ENCODE measurements at places on chromosomes 2 and 18. TPM values are rescaled to one million over a fixed set of nuclear protein-coding genes. Genes with fewer than 3 reads are reported as not detected.

MATN3 gene
- 2.2 TPM for total RNA-seq

SLC38A11 gene
- total RNA-seq, result 2.4 TPM

BCL2 gene
- total RNA-seq, result 13.3 TPM

DNAH7 gene
- 5.5 TPM for total RNA-seq

PCARE gene
- total RNA-seq, result not detected

ONECUT2 gene
- total RNA-seq, result 0.03 TPM

BMP10 gene
- total RNA-seq, result not detected

DNA sequence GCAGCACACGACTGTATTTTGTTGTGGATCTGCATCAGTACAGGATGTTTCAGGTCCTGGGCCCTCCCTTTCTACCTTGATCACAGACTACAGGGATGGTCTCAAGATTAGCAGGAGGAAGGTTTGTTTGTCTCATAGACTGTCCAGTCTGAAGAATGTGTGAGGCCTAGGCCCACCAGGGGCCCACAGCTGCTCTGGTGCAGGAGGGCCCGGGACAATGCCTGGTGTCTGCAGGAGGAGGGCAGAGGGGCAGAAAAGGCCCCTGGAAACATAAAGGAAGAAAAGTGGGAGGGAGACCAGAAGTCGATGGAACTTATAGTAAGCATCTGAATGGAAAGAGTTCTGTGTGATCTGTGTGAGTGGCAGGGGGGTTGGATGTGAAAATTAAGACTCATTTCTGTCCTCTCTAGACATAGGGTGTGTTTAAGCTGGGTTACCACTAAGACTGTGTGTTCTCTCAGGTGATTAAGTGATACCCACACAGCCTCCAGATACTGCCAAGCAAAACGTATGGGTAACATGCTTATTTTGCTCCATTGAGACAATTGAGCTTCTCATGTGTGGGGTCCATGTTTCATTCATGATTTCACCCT, 33.4 kb upstream of the LPIN2 start:
- DNase-seq, result no peak

DNA sequence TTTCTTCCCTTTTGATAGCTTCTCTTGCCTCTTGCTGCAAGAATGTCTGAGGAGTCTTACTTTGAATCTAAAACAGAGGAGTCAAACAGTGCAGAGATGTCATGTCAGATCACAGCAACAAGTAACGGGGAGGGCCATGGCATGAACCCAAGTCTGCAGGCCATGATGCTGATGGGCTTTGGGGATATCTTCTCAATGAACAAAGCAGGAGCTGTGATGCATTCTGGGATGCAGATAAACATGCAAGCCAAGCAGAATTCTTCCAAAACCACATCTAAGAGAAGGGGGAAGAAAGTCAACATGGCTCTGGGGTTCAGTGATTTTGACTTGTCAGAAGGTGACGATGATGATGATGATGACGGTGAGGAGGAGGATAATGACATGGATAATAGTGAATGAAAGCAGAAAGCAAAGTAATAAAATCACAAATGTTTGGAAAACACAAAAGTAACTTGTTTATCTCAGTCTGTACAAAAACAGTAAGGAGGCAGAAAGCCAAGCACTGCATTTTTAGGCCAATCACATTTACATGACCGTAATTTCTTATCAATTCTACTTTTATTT, 133.5 kb upstream of the CDCA7 start:
- DNase-seq, result no peak

GRCh38 chr2:64485961-64486360, 32.0 kb downstream of the LGALSL start:
- DNase-seq, result no peak

- no peak for DNase-seq
Observed at GRCh38 chr2:227816507-227817294, 3.1 kb downstream of the CCL20 start.

- peak; percentile 20 for DNase-seq
Observed at GRCh38 chr2:64626146-64626809, 27.4 kb downstream of the SERTAD2 start.

GRCh38 chr2:196725218-196725617, 74.3 kb downstream of the GTF3C3 start:
- no peak for DNase-seq

DNA sequence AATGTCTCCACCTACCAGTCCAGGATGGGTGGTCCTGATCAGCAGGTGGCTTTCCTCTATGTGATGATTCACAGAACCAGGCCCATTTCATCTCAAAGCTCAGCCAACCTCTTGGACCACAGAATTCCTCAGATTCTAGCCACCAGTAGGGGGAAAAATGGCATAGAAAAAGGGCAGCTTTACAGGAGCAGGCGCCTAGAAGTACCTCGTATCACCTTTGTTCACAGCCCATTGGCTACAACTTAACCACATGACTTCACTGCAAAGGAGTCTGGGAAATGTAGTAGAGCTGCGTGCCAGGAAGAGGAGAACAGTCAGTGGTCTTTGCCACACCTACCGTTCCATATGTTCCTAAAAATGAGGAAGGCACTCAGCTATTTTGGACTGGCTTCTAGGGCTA, 62.8 kb upstream of the DTNA start:
- DNase-seq, result no peak

GRCh38 chr18:23573626-23574431, 12.5 kb downstream of the NPC1 start:
- no peak for DNase-seq

DNA sequence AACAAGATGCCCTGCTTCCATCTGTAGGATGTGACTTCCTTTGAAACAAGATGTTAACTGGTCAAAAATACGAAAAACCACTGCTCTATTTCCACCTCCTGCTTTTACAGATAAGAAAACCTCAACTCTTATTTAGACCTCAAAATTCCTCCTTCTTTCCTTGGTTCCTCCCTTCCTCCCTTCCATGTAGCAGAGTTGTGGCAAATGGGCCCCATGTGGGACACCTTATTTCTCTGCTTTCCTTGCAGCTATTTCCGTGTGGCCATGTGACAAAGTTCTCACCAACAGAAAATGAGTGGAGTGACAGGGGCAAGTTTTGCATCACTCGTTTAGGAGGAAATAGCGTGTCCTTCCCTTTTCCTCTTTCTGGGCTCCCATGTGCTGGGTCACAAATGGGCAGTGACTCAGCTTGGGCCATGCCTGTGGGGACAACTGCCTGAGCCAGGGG, 69.4 kb upstream of the SMAD2 start:
- DNase-seq, result no peak

GRCh38 chr2:118696786-118697465, 150.5 kb downstream of the EN1 start:
- peak; percentile 9 for DNase-seq

DNA sequence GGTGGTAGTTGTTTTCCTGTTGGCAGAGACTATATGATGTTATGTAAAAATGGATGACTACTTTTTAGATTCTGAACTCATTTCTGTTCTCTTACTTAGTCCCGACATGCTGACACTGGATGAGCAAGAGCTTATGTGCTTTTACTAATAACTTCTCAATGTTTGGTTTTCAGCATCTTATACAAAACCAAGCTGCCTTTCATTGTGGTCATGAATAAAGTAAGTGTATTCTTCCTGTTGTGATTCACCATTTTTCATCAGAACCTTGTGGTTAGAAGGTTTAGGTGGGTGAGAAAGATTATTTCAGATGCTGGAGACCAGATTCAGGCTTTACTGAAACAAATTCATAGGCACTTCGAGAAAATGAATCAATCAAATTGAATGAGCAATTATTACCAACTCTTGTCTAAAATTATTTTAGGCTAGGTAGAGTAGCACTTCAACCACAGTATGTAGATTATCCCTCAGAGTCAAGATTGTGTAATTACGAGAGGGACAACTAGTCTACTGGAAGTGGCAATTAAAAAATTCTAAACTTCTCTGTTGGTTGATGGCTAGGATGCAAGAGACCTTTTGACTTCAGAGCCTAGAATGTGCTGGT, 9.3 kb downstream of the GPN1 start:
- DNase-seq, result no peak

GRCh38 chr2:101119431-101119830, 31.8 kb downstream of the TBC1D8 start:
- no peak for DNase-seq

DNA sequence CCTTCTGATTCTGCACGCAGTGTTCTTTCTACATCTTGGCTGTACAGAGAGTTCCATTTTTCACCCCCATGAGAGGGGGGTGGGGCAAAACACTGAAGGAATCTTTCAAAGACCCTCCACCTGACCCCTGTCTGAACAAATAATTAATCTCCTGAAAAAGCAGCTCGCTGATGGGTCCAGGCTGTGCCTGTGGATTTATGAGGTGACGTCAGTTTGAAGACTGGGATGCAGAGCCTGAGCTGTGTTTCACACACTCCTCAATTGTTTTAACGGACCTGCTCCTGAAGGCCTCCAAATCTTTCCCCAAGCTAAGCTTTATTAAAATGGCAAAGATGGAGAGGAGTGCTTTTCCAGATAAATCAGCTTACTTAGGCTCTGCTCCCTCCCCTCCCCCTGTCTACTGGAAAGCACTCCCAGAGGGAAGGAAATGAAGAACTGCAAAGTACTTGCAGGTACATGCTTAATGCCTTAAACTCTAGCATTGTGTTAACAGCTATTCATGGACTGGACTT, 390.2 kb upstream of the TNP1 start:
- peak; percentile 68 for DNase-seq

DNA sequence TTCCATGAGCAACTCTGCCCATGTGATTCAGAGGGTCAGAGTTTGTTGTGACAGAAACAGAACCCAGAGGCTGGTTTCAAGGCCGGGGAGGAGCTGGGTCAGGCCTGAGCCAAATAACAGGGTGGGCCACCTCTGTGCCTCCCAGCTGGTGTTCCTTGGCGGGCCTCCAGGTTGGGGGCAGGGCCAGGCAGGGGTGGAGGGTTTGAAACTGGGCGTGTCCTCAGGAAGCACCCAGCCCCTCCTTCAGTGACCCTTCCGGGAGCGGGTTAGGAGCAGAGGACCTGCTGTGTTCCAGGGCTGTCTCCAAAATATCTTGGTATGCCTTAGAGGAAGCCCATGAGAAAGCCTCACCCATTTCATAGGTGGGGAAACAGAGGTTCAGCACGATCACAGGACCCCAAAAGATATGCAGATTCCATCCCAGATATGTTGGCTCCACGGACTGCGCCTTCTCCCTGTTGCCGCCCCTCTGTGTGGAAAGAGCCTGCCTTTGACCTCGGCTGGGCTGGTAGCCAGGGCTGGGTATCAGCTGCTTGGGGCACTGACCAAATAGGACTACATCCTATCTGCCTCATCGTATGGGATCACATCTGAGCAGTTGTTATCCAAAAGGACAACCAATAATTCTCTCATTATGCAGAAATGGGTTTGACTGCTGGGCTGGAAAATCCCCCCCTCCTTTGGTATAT, 74.8 kb upstream of the GLI2 start:
- DNase-seq, result no peak

DNA sequence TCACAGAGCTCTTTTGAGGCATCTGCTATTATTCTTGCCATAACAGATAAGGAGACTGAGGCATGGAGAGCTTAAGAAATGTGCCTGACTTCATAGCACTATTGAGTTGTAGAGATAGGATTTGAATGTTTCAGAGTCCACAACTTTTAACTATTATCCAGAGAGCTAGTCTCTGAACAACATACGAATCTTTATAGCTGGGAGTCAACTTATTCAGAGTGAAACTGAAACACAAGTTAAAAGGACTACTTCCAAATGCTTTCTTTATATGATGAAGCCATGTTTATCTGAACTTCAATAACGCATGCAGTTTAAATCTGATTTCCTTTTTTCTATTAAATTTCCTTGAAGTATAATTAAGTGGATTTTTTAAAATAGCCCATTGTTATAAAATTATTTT, 268.8 kb downstream of the IKZF2 start:
- no peak for DNase-seq

DNA sequence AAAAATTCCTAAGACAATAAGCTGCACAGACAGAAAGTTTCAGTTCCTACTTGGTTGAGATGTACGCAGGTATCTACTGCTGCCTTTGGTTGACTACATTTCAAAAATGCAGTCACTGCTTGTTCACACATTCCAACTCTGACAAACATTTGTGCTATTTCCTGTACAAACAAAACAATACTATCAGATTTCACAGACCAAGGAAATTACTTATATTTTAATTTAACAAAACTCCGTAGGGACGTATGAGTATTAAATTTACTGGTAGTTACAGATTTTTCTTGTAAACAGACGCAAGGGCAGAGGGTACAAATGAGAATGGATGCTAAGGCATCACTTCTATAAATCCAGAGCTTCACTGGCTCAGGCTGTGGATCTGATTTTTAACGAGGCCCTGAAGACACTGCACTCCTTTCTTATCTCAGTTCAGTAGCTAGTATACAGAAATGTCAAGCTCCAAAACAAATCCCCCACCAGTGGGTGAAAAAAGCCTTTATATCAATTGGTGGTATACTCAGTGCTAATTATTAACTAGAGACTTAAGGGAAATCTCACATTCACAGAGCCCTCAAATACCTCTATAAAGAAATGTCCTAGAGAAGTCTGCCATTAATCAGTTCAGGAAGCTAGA, 31.7 kb upstream of the TTC32 start:
- DNase-seq, result no peak

DNA sequence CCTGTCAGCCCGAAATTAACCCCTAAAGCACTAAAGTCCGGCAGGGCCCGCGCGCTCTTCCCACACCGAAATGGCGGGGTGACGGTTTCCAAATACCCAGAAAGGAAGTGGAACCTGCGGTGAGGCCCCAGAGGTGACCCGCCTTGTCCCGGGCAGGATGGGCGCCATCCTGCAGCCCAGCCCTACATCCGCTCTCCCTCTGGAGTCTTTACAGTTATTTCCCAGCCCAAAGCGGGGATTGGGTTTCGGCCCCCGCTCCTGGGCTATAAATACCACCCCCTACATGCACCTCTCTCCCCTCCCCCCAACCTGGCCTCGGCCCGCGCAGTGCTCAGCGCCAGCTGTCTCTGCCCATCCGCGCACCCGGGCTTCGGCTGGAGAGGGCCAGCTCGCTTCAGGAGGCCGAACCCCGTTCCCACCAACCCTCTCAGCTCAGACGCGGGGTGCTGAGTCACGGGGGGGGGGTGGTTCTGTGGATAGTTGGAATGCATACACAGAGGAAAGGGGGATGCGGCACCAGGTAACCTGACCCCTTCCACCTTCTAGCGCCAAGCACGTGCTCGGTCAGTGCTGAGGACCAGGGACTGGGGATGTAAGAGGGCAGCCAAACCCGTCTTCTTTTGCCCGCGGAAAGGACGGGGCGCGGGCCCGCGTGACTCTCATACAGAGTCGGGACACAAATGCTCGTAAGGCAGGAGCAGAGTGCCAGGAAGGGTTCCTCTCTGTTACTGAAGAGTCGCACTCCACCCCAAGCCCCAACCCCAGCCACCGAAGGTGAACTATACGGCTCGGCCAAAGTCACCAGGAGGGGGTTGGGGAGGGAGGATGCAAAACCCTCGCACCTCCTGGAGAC, at the start of gene TUBA4B:
Gene TUBA4B (plus strand): TSS at position 344 of the 853 bp plus-strand sequence. CDS start 165 bp downstream, at position 509.
- peak; percentile 53 for DNase-seq

DNA sequence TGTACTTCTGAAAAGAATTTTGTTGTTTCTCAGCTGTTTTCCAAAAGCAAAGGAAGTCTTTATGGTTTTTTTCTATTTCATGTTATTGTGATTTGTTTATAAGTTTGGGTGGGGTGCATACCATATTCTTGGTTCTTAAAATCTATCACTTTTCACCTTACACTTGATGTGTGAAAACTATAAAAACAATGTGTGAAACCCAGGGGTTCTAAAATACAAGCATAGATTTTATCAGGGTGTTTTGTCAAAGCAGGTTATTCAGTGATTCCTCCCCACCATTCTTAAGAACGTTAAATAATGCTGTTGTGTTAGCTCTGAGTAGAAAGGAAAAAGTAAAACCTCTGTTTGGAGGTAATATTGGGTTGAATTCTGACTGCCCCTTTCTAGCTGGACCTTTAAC, 17.7 kb downstream of the RPE start:
- no peak for DNase-seq

GRCh38 chr18:74914052-74914591, 294.8 kb downstream of the PTGR3 start:
- DNase-seq, result no peak
